Stimulated activated CD8-positive, alpha-beta memory T cell treated with anti-CD3 and anti-CD28 coated beads, Interleukin-4, amount 100 ng/mL, for 1 hour (primary cell): ENCODE measurements at places on chromosomes 11 and 22.
A peak's percentile ranks its signal among the peaks of the same experiment; 100 is the strongest.

- no peak for DNase-seq
Measured at GRCh38 chr11:119780222-119780953, 51.4 kb upstream of the NECTIN1 start.

GRCh38 chr22:20653012-20653794 is 120.7 kb upstream of the SERPIND1 start:
- no peak for DNase-seq

GRCh38 chr11:113474362-113475159 is 637 bp downstream of the DRD2 start:
- DNase-seq = peak; percentile 2

DNA sequence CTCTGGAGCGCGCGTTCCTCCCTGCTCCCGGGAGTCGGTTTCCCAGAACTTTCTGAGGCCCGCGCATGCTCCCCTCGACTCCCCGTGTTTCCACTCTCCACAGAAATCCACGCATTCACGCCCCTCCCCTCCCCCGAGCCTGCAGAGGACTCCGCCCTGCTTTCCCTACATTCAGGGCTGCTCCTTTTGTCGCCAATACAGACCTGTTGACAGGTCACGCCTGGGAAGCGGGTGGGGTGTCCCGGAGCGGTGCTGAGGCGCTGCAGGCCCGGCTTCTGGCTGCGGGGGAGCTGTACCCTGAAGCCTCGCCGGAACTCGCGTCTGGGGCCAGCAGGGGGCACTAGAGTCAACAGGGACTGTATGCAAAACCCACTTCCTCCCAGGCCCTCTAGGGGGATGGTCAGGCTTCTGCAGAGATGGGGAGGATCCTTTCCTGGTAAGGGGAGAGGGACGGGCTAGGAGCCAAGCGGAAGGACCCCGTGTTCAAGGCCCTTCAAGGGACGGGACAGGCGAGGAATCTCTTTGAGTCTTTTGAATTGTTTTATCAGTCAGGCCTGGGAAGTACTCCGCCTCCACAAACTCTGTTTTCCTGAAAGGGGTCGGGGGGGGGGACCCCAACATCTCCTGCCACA is at the start of gene PRAME:
Gene PRAME (minus strand): TSS at position 294 of the 632 bp plus-strand sequence. CDS start 2,433 bp downstream, outside the sequence.
- DNase-seq = peak; percentile 27

DNA sequence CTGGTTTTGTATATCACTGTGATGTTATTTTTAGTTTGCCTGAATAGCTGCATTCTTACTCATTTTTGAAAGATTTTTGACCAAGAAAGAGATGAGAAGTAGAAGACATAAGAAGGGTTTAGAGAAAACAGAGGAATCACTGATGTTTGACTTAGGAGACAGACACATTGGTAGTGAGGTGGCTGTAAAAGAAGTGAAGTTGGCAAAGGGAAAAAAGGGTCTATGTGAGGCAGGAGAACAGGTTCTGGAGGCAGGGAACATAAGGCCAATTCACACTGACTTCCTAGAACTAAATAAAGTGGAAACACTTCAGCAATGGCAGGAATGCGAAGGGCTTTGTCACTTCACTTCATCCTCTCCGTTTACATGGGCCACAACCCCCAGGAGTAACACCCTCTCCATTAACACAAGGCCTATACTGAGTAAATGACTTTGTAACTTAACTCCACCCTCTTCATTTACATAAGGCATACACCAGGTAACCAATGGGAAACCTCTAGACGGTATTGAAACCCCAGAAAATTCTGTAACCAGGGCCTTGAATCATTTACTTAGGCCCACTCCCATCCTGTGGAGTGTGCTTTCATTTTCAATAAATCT is 36.5 kb downstream of the CTSC start:
- no peak for DNase-seq

GRCh38 chr22:39254789-39255298 is 10.1 kb upstream of the PDGFB start:
- DNase-seq = no peak

- DNase-seq = no peak
Measured at GRCh38 chr11:44972746-44973435, 22.2 kb upstream of the TP53I11 start.

DNA sequence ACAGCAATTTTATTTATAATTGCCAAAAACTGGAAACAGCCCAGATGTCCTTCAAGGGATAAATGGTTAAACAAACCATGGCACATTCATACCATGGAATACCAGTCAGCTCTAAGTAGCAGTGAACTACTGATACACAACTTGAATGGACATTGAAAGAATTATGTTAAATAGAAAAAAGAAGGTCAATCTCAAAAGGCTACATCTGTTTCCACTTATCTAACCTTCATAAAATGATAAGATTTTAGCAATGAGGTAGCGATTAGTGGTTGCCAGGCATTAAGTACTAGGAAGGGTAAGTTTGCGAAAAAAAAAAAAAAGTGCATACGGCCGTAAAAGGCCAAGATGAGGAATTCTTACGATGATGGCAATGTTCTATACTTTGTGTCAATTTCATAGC is 738.7 kb upstream of the ANO3 start:
- DNase-seq = no peak

- DNase-seq = no peak
Measured at GRCh38 chr11:16456366-16456765, 100.0 kb upstream of the SOX6 start.
